ENCODE measurements at places on chromosomes 5 and 9. TPM values are rescaled to one million over a fixed set of nuclear protein-coding genes. Genes with fewer than 3 reads are reported as not detected.

The ADAMTS6 gene
- total RNA-seq, result 1.8 TPM

DNA sequence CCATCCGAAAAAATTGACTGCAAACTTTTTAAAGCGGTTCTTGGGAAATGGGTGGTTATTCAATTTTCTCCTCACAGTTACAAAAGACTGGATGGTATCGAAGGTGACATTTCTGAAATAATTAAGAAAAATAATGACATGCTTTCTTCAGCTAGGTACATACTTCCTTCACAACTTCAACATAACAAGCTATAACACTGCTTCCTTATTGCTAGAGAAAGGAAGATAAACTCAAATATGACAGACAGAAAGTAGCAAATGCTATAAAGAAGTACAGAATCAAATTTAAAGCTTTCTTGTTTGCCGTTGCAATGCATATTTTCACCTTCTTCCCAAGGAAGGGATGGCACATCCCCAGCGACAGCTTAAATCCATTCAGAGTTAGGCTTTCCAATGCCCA is 93.5 kb upstream of the EFNA5 start:
- no peak for DNase-seq

The MEGF10 gene
- not detected for total RNA-seq

The FAM221B gene
- total RNA-seq, result not detected

The GFI1B gene
- total RNA-seq, result not detected

The BTNL8 gene
- total RNA-seq, result not detected

The ATP6V0E1 gene
- 129 TPM for total RNA-seq

The SELENOP gene
- 0.55 TPM for total RNA-seq

GRCh38 chr9:105316703-105317102 is 72.3 kb downstream of the SLC44A1 start:
- no peak for DNase-seq

- no peak for DNase-seq
These were observed 880.9 kb upstream of the SEMA6A start for GRCh38 chr5:117455236-117456233.

- no peak for DNase-seq
These were observed 348.6 kb upstream of the SLC24A2 start for GRCh38 chr9:20137425-20137824.

The BNC2 gene
- total RNA-seq, result not detected

The CXCL14 gene
- not detected for total RNA-seq

Measured in activated CD8-positive, alpha-beta T cell treated with anti-CD3 and anti-CD28 coated beads, Interleukin-2, amount 10 ng/mL, durations not matched to agents 7 days and 5 days (primary cell).